ENCODE measurements at places on chromosomes 1 and 21.

DNA sequence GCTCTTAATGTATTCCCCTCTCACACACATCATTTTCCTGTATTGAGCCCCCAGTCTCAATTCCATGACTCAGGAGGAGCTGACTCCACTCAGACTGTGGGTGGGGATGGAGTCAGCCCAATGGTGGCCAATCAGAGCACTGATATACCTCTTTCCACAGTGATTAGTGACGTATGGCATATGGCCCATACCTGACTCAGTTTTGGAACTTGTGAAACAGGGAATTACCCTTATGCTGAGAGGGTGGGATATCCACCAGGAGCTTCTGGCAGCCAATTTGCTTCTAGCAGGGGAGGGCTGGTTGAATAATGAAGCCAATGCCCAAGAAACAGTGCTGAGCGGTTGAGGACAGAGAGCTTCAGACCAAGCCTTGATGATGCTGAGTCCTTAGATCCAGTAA is 86.4 kb upstream of the SPATA6 start:
- no peak for DNase-seq

DNA sequence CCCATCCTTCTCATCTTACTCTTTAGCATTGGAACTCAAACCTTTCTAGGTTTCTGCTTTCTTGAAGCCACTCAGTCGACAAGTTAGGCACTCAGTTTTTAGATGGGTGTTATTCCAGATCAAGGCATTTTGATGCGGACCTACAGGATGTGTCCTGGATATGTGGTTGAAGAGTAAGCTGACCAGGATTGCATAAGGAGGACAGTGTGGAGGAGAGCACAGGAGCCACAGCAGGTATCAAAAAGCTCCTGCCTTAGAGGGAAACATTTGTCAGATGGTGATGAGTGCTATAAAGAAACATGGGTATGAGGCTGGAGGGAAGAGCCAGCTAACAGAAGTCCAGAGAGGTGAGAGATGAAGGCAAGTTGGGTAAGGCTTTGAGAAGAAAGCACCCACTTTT is 33.9 kb upstream of the OPRD1 start:
- no peak for DNase-seq

DNA sequence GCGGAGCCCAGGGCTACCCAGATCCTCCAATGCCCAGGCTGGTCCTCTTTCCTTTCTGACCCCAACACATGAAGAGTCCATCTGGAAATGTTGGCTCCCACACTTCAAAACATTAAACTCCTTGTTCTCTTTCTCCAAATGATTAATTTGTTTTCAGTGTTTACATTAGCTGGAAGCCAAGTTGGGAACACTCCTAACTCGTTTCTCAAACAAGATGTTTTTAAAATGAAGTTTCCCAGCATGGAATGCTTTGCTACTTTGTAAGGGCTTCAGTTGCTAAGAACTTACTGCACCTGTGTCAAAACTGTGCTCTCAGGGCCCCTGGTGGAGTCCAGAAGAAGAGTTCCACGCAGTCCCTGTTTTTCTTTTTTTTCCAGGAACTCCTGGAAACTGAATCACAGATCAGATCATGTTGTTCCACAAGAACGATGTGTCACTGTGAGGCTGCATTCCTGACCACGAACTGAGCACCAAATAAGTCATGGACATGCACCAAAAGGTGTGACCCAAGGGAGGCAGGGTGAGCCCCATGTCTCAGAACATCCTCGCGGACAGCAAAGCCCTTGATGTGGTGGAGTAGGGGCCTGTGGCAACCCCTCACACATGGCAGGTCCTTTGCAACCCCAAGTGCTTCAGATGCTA is 257.3 kb downstream of the KCNJ6 start:
- no peak for DNase-seq

DNA sequence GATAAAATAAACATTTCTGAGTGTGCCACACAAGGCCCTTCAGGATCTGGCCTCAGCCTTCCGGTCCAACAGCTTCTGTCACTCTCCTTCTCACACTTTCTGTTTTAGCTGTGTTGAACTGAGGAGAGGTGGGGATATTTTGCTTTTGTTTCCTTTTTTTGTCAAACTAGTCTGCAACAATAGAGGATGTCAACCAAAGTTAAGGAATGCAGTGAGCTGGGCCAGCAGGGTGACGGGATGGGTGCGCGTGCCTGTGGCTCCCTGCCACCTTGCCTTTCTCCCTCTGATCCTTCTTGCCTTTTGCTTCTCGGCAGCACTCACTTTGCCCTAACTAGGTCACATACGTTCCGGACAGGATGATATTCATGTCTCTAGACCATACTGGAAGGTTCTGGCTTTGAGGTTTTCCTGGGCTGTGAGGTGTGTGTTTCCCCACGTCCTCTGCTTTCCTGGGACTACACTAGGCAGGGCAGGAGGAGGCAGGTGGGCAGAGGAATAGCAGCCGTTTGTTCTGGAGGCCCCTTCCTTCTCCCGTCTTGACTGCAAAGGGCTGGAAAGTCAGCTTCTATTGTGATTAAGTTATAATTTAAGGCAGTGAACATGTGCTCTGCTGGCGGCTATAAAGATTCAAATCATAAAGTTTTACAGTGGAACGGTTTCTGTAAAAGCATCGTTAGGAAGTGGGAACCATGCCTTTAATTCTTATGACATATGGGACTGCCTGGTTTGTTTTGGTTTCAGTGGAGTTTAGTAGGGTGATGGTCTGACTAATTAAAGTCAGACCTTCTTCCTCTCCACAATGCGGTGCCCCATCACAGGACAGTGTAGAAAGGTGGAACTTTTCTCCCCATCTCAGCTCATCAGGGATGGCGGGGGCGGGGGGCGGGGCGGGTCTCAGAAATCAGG is 67.8 kb downstream of the RNF220 start:
- DNase-seq, result no peak

GRCh38 chr1:53400761-53401674 is 58.2 kb upstream of the DMRTB1 start:
- DNase-seq, result no peak

GRCh38 chr1:57898531-57898930 is 474.7 kb upstream of the DAB1 start:
- no peak for DNase-seq

GRCh38 chr1:103265551-103265950 is 157.2 kb upstream of the COL11A1 start:
- DNase-seq, result no peak

- DNase-seq, result peak; percentile 12
Observed at GRCh38 chr1:224774378-224774777, 155.1 kb upstream of the DNAH14 start.

DNA sequence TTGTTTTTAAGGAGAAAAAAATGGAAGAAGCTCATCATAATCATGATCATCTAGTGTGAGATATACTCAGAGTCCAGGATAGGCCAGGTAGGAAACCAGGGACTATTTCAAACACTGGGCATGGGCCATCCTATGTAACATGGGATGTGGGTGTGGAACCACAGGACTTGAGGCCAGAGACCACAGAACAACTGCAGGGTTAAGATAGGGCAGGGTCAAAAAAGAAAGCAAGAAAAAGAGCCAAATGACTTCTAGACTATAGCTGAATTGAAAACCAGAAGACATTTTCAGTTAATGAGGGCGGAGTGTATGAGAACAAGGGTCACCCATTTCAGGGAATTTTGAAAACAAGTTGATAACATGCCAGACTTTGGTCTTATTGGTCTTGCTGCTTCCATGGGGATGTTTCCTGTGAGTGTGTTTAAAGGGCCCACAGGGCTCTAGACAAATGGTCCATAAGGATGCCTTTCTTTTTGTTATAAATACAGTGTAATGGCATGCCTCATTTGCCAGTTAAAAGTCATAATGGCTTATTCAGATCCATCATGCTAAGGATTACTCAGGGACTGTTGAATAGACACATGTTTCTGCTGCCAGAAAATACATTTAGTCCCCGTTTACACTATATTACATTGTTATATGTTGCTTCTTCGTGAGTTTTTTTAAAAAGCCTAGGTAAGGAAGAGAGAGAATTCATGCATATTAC is 182.0 kb upstream of the C21orf91 start:
- DNase-seq, result no peak

GRCh38 chr21:42508371-42508770 is 5.3 kb upstream of the SLC37A1 start:
- no peak for DNase-seq

DNA sequence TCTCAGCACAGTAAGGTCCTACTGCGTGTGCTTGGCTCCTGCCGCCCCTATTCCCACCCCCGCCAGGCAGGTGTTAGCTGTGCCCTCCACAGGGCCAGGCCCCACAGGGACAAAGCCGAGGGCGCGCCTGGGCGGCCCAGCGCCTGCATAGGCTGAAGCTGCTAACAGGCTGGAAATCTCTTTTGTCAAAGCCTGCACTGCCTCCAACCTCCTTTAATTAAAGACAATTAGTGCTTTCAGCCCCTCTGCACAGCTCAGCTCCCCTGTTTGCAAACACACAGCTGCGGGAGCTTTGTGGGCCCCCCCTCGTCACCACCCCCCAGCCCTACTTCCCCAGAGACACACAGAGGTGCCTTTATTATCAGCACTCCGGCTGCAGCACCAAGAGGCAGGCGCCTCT is 95.9 kb downstream of the EPHB2 start:
- no peak for DNase-seq

GRCh38 chr1:115194506-115194905 is 105.2 kb upstream of the TSPAN2 start:
- DNase-seq, result no peak

DNA sequence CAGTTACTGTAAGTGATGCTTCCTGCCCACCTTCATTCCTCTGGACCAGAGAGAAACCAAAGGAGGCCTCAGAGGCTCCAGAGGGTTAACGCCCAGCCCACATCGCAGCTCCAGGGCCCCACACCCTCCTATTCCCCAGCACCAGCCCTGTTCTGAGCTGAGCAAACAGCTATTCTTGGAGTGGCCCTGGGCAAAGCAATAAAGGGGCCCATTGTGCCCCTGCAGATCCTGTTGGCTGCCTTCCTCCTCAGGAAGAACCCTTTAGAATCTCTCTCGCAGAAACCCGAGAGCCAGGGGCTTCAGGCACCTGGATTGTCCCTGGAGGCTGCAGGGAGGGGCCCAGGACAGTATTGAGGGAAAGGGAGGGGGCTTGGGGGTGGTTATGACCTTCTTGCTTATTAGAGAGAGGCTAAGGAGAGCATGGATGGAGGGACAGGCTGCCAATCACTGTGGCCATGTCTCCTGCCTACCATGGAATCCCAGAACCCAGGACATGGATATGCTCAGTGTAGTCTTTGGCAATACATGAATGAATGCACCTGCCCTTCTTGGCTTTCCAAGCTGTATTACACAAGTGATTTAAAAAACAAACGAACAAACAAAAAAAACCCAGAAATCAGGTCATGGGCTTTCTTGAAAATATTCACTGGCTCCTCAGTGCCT is 9.2 kb downstream of the PADI2 start:
- no peak for DNase-seq

GRCh38 chr1:97070376-97070775 is 348.8 kb downstream of the PTBP2 start:
- no peak for DNase-seq

DNA sequence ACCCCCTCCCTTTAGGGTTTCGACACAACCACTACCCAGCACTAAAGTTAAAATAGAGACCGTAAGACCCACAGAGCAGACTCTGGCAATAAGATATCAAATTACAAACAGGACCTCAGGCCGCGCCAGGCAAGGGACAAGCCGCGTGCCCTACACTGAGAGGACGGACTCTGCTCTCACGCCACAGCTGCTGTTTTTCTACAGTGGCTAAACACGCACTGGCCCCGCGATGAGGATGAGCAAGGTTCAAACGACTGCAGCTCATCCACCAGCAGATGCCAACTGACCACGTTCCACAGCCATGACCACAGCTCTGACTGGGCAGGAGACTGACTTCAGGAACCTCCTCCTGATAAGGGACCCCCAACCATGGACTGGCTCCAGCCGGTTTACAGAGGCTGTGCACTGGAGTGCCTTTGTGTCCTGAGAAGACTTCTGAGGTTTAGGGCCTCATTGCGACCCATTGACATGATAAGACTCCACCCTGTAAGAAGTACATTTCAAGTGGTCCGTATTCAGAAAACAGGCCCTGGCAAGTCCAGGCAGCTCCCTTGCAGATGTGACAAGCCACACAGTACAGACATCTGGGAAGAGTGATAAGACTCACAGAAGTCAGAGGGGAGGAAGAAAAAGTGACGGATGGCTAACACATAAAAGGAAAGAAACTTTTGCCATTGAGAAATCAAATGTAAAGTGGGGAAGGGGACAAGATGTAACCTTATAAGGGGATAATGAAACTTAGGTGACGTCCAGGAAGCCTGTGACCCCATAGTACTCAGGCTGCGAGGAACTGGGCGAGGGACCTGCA is 1.5 kb upstream of the KRTAP10-6 start:
- DNase-seq, result no peak

GRCh38 chr1:65231718-65232330 is 77.5 kb upstream of the DNAJC6 start:
- DNase-seq, result no peak

DNA sequence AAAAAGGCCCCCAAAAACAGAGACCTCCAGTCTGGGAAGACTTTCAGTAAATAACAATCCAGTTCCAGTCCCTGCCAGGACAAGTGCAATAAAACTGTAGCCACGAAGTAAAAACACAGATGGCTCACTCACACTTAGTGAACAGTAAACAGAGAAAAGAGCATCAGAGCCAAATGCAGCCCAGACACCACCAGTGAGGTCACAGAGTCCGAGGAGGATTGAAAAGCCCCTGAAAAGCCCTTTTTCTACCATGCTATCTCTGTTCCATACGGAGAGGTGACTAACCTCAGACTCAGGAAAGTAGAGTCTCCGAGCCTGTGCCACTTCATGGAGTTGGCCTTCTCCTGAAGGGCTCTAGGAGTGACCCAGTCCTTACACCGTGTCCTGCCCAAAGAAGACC is 84.5 kb downstream of the COLGALT2 start:
- no peak for DNase-seq

DNA sequence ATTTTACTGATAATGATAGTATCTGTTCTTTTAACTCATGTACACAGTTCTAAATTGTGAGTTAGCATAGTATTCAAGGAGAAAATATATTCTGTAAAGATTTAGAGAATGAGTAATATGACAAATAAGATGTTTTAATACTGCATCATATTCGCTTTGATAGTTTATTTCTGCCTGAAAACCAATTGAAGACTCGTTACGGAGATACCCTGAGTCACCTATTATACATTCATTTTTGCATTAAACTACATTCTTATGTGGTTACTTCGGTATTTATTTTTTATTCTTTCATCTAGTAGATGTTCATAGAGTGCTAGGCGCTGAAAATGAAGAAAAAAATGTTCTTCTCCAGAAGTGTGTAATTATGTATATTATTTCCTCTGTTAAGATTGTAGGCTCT is 5.3 kb downstream of the UHMK1 start:
- DNase-seq, result no peak

DNA sequence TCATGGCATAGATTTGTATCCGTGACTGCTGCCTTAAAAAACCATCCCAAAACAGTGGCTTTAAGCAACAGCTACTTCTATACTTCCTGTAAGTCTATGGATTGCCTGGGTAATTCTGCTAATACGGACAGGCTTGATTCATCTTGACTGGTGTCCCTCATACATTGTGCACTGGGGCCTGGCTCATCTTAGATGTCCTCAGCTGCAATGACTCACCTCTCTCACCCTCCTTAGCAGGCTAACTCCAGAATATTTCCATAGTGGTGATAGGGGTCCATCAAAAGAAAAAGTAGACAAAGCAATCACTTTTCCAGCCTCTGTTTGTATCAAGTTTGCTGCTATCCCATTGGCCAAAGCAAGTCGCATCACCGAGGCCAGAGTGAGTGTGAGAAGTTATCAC is 409.1 kb upstream of the KAZN start:
- no peak for DNase-seq

GRCh38 chr1:6265151-6265550 is 4.3 kb upstream of the GPR153 start:
- no peak for DNase-seq
